ENCODE measurements at places on chromosomes 6 and 20.

- DNase-seq, result no peak
Measured at GRCh38 chr6:168534265-168534664, 93.3 kb downstream of the SMOC2 start.

DNA sequence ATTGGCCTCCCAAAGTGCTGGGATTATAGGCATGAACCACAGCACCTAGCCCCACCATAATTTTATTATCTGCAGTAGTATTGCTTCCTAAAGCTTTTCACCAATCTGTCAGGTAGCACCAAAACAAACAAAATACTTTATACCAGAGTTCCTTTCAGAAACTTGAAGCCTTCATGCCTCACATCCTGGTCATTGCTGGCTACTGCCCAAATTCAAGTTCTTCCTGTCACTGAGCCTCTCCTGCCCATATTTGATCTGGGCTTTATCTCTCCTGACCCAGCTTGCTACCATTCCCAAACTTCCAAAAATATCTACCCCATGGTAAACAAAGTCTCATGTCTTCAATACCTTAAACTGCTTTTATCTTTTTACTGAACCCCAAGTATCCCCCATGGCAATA, 34.9 kb upstream of the DST start:
- DNase-seq, result no peak

GRCh38 chr6:4707011-4707410, 69.2 kb upstream of the CDYL start:
- DNase-seq, result no peak

DNA sequence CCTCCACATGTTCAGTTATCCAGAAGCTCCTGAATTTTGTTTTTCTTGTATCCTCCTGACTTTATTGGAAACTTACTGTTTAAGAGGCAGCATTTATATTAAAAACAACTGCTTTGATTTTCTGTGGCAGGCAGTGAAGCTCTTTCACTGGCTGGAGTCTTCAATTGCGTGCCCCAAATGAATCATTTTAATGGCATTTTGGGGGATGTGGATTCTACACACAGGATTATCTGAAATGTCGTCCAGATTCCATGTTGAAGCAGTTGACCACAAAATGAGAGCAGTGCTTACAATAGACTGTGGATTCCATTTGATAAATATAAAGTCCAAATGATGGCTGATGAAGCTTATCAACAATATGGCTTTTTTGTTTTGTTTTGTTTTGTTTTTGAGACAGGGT, 41.0 kb upstream of the HIVEP1 start:
- no peak for DNase-seq

- DNase-seq, result peak; percentile 96
Measured at GRCh38 chr20:63653041-63653973, at the start of gene STMN3. STMN3 (minus strand) TSS chr20:63653424; CDS start chr20:63653345, 79 bp downstream.

- no peak for DNase-seq
Measured at GRCh38 chr20:45339799-45340198, 8.4 kb downstream of the SDC4 start.

- no peak for DNase-seq
Measured at GRCh38 chr6:112038268-112038667, 15.6 kb upstream of the CCN6 start.

- peak; percentile 20 for DNase-seq
Measured at GRCh38 chr6:136549300-136550044, 750 bp downstream of the MAP7 start.

DNA sequence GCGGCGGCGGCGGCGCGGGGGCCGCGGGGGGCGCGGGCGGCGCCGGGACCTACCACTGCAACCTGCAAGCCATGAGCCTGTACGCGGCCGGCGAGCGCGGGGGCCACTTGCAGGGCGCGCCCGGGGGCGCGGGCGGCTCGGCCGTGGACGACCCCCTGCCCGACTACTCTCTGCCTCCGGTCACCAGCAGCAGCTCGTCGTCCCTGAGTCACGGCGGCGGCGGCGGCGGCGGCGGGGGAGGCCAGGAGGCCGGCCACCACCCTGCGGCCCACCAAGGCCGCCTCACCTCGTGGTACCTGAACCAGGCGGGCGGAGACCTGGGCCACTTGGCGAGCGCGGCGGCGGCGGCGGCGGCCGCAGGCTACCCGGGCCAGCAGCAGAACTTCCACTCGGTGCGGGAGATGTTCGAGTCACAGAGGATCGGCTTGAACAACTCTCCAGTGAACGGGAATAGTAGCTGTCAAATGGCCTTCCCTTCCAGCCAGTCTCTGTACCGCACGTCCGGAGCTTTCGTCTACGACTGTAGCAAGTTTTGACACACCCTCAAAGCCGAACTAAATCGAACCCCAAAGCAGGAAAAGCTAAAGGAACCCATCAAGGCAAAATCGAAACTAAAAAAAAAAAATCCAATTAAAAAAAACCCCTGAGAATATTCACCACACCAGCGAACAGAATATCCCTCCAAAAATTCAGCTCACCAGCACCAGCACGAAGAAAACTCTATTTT, 2.0 kb downstream of the FOXC1 start:
- DNase-seq, result peak; percentile 40

DNA sequence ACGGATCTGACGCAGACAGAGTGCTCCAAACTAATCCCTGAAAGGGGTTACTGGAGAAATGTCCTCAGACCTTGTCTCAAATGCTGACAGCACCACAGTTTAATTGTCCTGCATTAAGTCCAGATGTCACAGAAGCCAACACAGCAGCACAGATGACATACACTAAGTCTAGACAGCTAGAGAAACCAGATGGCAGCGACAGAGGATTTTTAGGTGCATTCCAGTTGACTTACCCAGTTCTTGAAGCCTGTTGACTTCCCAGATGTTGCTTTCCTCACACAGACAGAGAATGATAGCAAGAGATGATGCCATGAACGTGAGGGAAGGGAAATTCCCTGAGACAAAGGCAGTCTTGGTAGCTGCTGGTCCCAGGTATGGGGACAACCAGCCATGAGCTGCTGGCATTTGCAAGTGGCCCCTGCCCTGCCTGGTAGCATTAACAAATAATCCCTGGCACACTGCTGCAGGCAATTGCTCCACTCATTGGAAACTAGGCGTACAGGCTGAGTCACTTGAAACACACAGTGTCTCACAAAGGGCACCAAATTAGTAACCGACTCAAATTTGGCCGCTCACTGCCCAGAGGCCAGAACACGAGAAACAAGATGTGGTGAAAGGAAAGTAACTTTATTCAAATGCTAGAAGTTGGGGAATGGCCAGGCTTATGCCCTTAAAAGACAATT, 52.2 kb downstream of the ADGB start:
- no peak for DNase-seq

DNA sequence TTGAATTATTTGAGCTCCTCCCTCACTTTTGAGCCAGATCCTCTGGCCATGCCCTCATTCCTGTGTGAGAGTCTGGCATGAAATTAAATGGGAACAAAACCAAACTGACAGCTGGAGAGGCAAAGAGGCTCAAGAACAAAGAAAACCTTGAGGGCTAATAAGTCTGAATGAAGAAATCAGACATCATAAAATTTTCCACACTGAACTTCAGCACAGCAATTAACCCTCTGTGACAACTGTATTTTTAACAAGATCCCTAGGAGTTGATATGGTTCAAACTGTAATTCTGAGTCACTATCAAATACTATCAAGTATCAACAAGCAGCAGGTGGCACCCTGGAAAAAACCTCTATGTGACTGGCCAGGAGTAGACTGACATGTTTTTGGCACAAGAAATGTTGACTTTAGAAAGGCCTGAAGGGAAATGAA, 109.4 kb upstream of the EMILIN3 start:
- peak; percentile 91 for DNase-seq

- no peak for DNase-seq
Measured at GRCh38 chr20:11395581-11395980, 522.1 kb upstream of the BTBD3 start.

GRCh38 chr20:41204304-41205265, 67.2 kb downstream of the PLCG1 start:
- DNase-seq, result no peak

DNA sequence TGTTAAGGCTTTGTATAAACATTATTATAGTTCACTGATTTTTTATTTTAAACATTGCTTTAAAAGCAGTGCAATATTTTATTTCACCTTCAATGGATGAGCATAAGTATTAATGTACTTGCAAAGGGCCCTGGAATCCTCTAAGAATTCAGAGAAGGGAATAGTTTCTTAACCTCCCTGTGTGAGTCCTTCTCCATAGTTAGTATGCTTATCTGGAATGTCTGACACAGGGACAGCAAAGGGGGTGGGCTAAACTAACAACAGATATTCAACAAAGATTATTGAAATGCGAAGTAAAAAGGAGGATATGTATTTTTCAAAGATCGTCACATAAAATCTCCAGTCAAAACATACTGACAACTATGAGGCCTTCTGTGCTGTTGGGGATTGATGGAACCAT, 300.4 kb downstream of the CENPW start:
- no peak for DNase-seq

DNA sequence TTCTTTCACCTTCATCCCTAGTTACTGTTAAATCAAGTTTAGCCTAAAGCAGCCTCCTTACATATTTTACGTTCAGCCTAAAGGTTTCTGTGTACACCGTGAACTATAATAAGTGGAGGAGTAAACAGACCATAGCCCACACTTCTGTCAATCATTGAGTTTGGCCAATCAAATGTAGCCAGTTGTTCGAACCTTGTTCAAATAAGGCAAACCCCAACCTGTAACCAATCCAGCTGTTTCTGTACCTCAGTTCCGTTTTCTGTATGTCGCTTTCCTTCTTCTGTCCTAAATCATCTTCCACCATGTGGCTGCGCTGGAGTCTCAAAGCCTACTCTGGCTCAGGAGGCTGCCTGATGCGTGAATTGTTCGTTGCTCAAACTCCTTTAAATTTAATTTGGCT, 1.8 kb upstream of the FBXO30 start:
- DNase-seq, result no peak

DNA sequence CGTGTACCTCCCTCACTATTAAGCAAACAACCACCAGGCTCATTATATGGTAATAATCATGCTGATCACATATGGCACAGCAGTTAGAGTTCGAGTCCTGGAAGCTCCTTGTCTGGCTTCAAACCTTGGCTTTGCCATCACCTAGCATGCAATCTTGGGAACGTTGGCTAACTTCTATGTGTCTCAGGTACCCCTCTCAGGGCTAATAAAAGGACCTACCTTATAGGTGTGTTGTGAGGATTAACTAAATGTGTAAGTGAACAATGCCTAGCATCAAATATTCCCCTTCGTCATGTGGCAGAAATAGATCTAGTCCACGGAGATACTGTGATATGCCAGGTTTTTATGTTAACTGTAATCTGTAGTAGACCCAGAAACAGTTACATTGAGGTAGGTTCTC, 10.4 kb downstream of the CYP24A1 start:
- no peak for DNase-seq

DNA sequence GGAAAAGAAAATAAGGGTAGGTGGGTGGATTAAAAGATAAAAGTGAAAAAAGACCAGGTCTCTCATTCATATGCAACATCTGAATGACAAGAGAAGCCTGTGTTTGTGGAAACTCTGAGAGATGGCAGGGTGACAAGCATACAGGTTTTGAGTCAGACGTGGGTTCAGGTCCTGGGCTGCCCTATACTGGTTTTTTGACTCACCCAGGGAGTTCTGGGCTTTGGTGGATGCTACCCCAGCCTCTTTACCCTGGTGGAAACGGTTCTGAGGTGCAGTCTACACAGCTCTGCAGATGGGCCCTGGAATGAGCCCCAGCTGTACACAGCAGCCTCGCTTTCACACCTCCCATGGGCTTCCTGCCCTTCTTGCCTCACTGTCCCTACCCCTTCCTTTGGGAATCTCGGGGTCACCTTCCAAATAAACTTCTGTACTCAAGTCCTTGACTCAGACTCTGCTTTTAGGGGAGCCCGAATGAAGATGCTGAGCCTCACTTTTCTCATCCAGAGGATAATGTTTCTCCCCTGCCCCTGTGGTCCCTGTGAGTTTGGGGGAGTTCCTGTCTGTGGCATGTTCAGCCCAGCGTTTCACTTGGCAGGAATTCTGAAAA, 77.7 kb upstream of the CLDN20 start:
- DNase-seq, result no peak

GRCh38 chr6:130955755-130956154, 107.3 kb downstream of the EPB41L2 start:
- DNase-seq, result no peak

- peak; percentile 32 for DNase-seq
Measured at GRCh38 chr20:11067359-11067758, 393.6 kb upstream of the JAG1 start.

GRCh38 chr6:116876107-116876506, 935 bp upstream of the RFX6 start:
- no peak for DNase-seq

GRCh38 chr6:52533491-52533890, 43.4 kb downstream of the TRAM2 start:
- no peak for DNase-seq

- no peak for DNase-seq
Measured at GRCh38 chr20:23018432-23018831, 16.7 kb upstream of the SSTR4 start.

DNA sequence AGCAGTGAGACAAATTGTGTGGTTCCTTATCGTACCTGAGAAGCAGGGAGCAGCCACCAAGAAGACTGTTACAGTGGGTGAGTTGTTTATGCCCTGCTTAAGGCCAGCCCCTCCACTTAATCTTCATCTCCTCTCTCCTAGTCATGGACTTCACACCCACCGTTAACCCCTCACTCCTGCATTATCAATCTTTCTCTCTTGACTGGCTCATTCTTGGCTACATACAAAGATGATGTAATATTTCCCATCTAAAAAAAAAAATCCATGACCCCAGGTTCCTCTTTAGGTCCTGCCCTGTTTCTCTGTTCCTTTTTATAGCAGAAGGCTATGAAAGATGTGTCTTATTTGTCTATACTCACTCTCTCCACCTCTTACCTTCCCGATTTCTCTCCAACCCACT, 72.4 kb downstream of the SHLD1 start:
- no peak for DNase-seq

DNA sequence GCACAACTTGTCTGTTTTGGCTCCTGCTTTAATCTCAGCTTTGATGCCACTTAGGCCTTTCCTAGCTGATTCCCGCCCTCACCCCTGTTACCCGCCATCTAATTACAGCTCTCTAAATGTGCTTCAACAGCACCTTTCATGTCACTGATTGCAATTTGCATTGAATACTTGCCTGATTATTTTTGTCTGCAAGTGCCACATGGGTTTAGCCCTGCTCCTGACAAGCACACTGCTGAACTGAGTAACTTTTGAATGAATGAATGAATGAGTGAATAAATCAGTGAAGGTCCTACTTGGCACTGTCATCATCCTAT, 591 bp upstream of the DCBLD1 start:
- DNase-seq, result no peak

DNA sequence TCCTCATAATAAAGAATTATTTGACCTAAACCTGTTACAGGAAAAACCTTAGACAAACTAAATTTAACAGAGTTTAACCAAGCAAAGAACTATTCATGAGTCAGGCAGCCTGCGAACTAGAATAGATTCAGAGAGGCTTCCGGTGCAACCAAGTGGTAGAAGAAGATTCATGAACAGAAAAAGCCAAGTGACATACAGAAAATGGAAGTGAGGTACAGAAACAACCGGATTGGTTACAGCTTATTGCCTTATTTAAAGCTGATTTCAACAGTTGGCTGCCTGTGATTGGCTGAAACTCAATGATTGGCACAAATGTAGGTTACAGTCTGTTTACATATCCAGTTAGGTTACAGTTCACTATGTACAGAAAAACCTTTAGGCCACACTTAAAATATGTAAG, 10.1 kb downstream of the PPP1R3G start:
- DNase-seq, result no peak

Data from muscle of leg (tissue), 16 donors.